ENCODE measurements at places on chromosomes 7 and 10.

DNA sequence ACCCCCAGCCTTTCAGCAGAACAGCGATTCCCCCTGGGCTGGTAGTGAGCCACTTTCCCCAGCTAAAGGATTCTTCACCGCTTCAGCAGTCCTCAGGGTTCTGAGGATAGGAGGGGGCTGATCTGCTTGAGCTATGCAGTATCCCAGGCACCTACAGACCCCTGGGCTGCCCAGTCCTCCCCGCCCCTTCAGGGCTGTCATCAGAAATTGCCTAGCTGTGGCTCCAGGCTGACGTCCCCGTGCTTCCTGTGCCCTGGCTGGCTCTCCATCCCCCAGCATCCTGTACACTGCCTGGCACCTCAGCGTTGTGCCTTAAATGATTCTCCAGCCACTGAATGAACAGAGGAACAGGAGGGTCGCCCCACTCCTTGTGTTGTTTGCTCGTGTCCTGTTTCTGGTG, 38.4 kb upstream of the CDH23 start:
- DNase-seq = no peak
- no peak overlapping the region for H3K27ac ChIP-seq
- H3K4me3 ChIP-seq = no peak overlapping the region
- no peaks in the 10 kb centered on the region for H3K27me3 ChIP-seq
- H3K4me1 ChIP-seq = no peaks in the 10 kb centered on the region

DNA sequence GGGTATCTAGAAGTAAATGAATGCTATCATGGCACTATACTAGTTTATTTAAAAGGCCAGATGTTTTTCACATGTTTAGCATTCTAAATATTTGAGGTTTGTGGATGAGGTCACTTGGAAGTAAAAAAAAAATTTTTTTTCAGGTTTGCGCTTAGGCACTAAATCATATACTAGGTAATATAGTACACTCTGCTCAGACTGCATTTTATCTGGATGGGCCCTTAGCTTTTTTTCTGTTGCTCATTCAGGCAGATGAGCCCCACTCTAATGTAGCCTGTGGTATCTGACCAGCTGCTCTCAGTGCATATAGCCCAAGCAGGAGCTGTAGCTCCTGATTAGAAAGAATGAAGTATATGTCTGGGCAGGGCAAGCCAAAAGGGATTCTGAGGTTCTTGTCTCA, 210.1 kb downstream of the AUTS2 start:
- H3K4me1 ChIP-seq = no peaks in the 10 kb centered on the region
- H3K27ac ChIP-seq = no peak overlapping the region
- H3K36me3 ChIP-seq = no peaks in the 10 kb centered on the region

- DNase-seq = no peak
- H3K27me3 ChIP-seq = no peaks in the 10 kb centered on the region
- H3K4me1 ChIP-seq = no peaks in the 10 kb centered on the region
- no peak overlapping the region for H3K27ac ChIP-seq
- no peak overlapping the region for H3K4me3 ChIP-seq
Observed at GRCh38 chr7:125670926-125671572, 741.4 kb upstream of the POT1 start.

GRCh38 chr7:7662527-7662926, 22.0 kb downstream of the UMAD1 start:
- H3K27me3 ChIP-seq = no peaks in the 10 kb centered on the region
- H3K27ac ChIP-seq = no peak overlapping the region
- H3K4me3 ChIP-seq = no peak overlapping the region

GRCh38 chr10:119199231-119199992, 8.0 kb upstream of the GRK5 start:
- H3K4me1 ChIP-seq = peaks cover 4% of the 10 kb centered on the region
- no peak overlapping the region for H3K4me3 ChIP-seq
- DNase-seq = peak; percentile 27
- H3K27ac ChIP-seq = no peak overlapping the region
- H3K36me3 ChIP-seq = no peaks in the 10 kb centered on the region

DNA sequence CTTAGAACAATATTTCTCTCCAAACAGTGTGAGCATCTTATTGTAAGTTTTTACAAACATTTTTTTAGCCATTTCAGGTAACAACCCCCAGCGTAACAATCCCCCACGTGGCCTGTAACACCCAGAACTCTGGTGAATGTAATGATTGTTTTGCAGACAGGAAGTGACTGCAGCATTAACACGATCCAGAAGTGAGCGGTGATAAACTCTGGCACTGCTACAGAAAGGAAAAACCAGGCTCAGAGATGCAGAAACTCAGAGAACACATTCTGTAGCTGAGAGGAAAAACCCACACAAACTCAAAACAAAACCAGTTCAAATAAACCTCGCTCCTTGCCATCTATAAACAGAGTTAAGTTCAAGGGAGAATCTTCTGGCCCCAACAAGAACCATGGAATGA, 285.7 kb downstream of the FGFR2 start:
- no peaks in the 10 kb centered on the region for H3K4me1 ChIP-seq
- no peaks in the 10 kb centered on the region for H3K36me3 ChIP-seq
- H3K27me3 ChIP-seq = no peaks in the 10 kb centered on the region

- H3K27ac ChIP-seq = no peak overlapping the region
- H3K27me3 ChIP-seq = no peaks in the 10 kb centered on the region
- DNase-seq = no peak
- H3K36me3 ChIP-seq = peaks cover 7% of the 10 kb centered on the region
Observed at GRCh38 chr7:133061357-133061756, 20.5 kb downstream of the CHCHD3 start.

DNA sequence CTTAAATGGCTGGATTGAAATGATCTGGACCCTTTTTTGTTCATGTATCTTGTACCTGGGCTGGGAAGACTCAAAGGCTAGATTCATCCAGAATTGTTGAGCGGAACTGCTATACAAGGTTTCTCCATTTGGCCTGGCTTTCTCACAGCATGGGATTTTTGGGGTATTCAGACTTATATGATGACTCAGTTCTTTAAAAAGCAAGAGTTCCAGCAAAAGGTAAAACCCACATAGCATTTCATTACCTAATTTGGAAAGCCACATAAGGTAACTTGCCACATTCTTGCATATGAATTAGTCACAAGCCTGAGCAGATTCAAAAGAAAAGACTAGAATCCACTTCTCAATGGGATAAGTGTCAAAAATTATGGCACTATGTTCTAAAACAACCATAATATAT, 137.4 kb downstream of the HGF start:
- no peak overlapping the region for H3K4me3 ChIP-seq
- no peaks in the 10 kb centered on the region for H3K4me1 ChIP-seq
- no peak for DNase-seq
- no peaks in the 10 kb centered on the region for H3K36me3 ChIP-seq
- no peaks in the 10 kb centered on the region for H3K27me3 ChIP-seq
- no peak overlapping the region for H3K27ac ChIP-seq

- DNase-seq = no peak
- no peaks in the 10 kb centered on the region for H3K36me3 ChIP-seq
- H3K4me3 ChIP-seq = no peak overlapping the region
- H3K27me3 ChIP-seq = no peaks in the 10 kb centered on the region
- H3K4me1 ChIP-seq = no peaks in the 10 kb centered on the region
Observed at GRCh38 chr7:90938371-90938770, 325.9 kb upstream of the FZD1 start.

DNA sequence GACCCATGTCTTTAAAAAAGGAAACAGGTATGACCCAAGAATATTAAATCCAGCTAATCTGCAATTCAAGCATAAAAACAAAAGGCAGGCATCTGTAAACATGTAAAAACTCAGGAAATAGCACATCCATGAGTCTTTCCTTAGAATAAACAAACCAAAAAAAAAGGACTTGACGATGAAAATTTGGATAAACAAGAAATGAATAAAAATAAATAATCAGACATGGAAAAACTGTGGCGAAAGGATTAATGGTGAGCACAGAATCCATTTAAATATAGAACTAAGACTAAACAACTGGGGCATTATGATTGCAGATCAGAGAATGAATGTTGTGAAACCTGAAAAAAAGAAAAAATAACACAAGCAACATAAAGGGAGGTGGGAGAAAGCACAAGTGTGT, 170.1 kb downstream of the DOCK4 start:
- H3K4me3 ChIP-seq = no peak overlapping the region
- H3K4me1 ChIP-seq = no peaks in the 10 kb centered on the region
- no peaks in the 10 kb centered on the region for H3K27me3 ChIP-seq
- H3K36me3 ChIP-seq = no peaks in the 10 kb centered on the region

- no peak overlapping the region for H3K27ac ChIP-seq
- H3K27me3 ChIP-seq = peaks cover 9% of the 10 kb centered on the region
- H3K4me3 ChIP-seq = no peak overlapping the region
- H3K4me1 ChIP-seq = no peaks in the 10 kb centered on the region
- no peaks in the 10 kb centered on the region for H3K36me3 ChIP-seq
Observed at GRCh38 chr10:98457721-98458120, 11.0 kb upstream of the HPS1 start.

- no peak for DNase-seq
- no peaks in the 10 kb centered on the region for H3K36me3 ChIP-seq
- no peak overlapping the region for H3K27ac ChIP-seq
- H3K27me3 ChIP-seq = no peaks in the 10 kb centered on the region
- no peak overlapping the region for H3K4me3 ChIP-seq
Observed at GRCh38 chr7:69403169-69403568, 195.1 kb upstream of the AUTS2 start.

- no peak for DNase-seq
- H3K4me1 ChIP-seq = peaks cover 24% of the 10 kb centered on the region
- H3K27ac ChIP-seq = no peak overlapping the region
Observed at GRCh38 chr7:116526897-116527296, 2.1 kb downstream of the CAV1 start.
